ENCODE measurements at places on chromosomes 5 and 9. TPM values are rescaled to one million over a fixed set of nuclear protein-coding genes. Genes with fewer than 3 reads are reported as not detected.

GRCh38 chr9:26801772-26802171 is 90.8 kb downstream of the CAAP1 start:
- H3K27ac ChIP-seq: no peak overlapping the region
- H3K4me3 ChIP-seq: no peak overlapping the region
- no peaks in the 10 kb centered on the region for H3K36me3 ChIP-seq
- no peaks in the 10 kb centered on the region for H3K27me3 ChIP-seq

DNA sequence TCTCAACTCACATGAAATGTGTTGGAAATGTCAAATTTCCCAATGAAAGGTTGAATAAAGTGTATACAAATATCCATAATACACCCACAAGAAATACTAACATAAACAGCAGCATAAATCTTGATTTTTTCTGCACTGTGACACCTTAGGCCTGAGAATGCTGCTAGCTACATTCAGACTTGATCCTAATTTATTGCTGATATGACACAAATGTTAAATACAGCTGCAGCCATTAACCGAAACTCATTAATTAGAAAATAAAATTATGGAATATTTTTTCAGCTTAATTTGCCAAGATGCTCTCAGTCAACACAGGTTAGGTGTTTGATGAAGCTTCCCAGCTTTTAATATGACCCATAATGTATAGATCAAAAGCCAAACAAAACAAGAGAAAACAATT is 914.3 kb upstream of the C9orf72 start:
- no peaks in the 10 kb centered on the region for H3K4me1 ChIP-seq
- DNase-seq: no peak
- H3K36me3 ChIP-seq: no peaks in the 10 kb centered on the region
- H3K4me3 ChIP-seq: no peak overlapping the region

GRCh38 chr5:125200866-125201373 is 454.5 kb upstream of the ZNF608 start:
- H3K4me3 ChIP-seq: no peak overlapping the region
- H3K4me1 ChIP-seq: no peaks in the 10 kb centered on the region
- H3K27me3 ChIP-seq: no peaks in the 10 kb centered on the region
- H3K36me3 ChIP-seq: no peaks in the 10 kb centered on the region
- no peak for DNase-seq

DNA sequence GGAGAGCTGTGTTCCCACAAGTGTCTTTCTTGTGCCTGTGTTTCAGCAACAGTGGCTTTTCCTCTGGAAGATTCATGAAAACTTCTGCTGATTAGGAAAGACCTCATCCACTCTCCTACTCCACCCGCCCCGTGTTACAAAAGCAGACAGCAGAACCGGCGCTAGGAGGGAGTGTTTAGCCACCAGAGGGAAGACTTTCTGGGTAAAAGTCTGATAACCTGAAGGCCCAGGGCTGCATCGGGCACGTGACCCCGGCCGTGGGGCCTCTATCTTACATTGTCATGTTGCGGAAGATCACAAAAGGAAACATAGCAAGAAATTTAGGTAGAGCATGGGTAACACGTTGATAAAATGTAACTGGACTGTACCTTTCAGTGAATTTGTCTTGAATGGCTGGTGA is 32.0 kb upstream of the DMRT2 start:
- H3K27me3 ChIP-seq: no peaks in the 10 kb centered on the region
- no peaks in the 10 kb centered on the region for H3K36me3 ChIP-seq
- no peaks in the 10 kb centered on the region for H3K4me1 ChIP-seq
- H3K4me3 ChIP-seq: no peak overlapping the region
- DNase-seq: peak; percentile 14

Gene FBXW11
- total RNA-seq: 30.0 TPM

All from naive thymus-derived CD4-positive, alpha-beta T cell (primary cell).